ENCODE measurements at places on chromosomes 4 and X.
A peak's percentile ranks its signal among the peaks of the same experiment; 100 is the strongest.

DNA sequence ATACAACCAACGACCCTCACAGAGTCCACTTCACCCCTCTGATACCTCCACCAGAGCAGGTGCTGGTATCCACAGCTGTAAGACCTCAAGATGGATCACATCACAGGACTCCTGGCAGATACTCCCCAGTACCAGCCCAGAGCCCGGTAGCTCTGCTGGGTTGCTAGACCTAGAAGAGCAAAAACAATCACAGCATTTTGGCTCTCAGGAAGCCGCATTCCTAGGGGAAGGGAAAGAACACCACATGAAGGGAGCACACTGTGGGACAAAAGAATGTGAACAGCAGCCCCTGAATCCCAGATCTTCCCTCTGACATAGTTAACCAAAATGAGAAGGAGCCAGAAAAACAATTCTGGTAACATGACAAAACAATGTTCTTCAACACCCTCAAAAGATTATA is 303.1 kb upstream of the GRIA3 start:
- DNase-seq = no peak

GRCh38 chrX:22220941-22221340 is 51.8 kb upstream of the CBLL2 start:
- DNase-seq = no peak

DNA sequence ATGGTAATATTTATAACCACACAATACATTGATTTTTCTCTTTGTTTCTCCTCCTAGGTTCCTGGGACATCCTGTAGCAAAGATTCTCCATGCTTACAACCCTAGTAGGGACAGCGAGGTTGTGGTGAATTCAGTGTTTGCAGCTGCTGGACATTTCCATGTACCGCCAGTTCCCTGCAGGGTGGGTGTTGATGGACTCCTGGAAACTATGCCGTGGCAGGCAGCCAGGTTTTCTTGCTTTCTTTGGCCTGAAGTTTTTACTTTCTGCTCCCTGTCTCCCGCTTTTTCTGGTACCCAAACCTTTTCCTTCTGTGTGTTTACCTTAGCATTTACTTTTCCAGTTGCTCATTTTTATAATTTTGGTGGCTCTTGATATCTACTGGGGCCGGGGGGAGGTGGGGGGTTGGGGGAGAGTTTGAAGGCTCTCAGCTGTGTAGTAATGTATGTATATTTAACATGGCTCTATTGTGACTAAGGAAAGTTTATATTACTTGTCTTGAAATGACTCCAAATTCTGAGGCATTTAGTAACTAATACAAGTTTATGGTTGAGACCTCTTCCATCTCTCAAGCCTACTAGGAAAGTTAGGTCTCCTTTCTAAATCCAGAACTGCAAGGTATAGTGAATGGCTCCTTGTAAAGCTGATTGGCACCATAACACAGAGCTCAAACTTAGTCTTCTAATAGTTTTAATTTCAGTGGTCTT is 89.7 kb downstream of the TMEM131L start:
- DNase-seq = no peak

DNA sequence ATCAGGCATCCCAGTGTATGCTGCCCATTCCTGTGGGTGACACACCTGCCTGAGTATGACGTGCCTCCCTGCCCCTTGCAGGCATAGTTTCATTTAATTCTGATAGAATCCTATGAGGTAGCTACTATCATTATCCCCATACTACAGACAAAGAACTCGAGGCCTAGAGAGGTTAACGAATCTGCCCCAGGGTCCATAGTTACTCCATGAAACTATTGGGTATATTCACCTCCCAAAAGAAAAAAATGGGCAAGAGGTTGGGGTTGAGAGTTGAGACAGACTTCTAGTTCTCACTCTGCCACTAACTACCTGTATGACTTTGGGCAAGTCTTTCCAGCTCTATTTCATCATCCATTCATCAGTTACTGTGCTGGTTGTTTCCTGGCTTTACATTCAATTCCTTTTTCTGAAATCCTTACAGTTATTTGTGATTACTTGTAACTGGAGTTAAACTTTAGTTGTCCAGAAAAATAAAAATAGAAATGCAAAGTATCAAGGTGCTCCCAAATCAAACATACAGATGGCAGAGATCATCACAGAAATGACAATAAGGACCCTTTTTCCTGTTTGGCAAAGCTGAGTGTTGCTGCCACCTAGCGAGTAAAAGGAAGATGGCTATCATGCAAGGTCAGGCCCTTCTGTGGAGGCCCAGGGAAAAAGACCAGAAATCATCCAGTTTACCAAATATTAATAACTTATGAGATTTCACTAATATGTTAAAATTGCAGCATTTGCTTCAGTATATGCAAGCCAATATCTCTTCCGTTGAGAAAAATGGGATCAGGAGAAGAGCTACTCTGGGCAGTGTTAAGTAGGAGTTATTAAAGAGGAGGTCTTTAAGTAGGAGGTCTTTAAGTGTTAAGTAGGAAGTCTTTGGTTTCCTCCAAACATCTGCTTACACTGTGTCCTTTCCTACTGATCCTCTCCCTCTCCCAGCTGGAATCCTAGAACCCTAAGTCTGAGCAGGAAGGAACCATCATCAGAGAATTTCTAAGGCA is 17.1 kb upstream of the MAP7D3 start:
- DNase-seq = peak; percentile 48

DNA sequence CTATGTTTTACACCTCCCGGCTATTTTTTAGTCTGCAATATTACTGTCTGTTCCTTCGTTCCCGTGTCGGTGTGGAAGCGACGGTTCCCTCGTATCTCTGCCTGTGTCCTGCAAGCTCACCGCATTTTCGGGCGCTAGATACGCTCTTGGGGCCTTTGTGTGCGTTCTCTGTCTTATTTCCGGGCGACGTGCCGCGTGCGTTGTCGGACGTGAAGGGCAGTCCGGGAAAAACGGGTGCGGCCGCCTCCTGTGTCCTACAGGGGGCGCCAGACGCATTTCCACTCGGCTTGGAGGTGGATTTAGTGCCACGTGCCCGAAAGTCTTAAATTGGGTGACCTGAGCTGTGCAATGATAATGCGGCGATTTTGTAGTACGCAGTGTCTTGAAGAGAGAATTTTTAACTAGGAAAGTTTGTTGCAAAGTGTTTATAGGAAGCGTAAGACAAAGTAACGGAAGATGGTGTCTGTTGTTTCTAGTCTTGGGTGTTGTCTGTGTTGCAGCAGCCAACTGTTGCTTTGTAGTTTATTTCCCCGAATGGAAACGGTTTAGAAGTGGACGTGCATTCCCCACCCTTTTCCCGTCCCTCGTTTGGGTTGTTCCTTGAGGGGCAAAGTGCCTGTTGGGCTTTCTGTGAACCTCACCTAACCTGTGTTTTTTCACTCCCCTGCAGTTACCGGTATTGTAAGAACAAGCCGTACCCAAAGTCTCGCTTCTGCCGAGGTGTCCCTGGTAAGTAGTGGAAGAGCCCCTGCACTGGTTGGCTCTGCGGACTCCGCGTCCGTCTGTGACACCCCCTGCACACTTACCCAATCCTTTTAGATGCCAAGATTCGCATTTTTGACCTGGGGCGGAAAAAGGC is 720 bp downstream of the RPL10 start:
- peak; percentile 82 for DNase-seq

DNA sequence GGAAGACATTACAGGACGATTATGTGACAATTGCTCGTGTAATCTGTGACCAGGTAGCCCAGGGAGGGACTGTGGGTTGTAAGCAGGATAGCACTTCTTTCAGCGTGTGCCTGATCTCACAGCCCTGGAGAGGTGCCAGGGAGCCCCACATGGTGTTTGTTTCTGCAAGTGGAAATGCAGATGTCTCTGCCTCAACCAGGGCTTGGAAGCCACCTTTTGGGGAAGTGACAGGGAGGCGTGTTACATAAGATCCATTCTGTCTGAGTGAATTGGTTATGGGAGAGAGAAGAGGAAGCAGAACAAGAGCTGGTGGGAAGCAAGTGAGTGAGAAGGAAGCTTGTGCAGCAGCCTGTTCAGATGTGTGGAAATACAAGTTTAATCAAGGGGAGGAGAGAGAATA is 104.5 kb upstream of the GATB start:
- no peak for DNase-seq

GRCh38 chr4:8940792-8941491 is 69.3 kb upstream of the HMX1 start:
- no peak for DNase-seq

DNA sequence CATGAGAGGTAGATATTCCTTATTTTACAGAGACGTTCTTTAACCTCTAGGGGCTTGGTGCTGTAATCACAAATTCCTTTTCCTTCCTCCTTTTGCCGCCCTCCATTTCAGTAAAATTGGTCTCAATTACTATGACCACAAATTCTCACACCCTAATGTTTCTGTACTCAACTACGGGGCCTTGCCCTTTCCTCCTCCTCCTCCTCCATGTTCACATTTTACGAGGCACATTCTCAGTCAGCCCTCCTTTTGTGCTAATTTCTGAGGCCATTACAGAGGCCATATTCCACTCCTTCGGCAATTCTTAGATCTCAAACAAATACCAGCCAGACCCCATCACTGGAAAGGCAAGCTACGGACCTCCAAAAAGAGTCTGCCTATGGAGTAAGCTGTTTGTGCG is 92.1 kb downstream of the SH3KBP1 start:
- no peak for DNase-seq

DNA sequence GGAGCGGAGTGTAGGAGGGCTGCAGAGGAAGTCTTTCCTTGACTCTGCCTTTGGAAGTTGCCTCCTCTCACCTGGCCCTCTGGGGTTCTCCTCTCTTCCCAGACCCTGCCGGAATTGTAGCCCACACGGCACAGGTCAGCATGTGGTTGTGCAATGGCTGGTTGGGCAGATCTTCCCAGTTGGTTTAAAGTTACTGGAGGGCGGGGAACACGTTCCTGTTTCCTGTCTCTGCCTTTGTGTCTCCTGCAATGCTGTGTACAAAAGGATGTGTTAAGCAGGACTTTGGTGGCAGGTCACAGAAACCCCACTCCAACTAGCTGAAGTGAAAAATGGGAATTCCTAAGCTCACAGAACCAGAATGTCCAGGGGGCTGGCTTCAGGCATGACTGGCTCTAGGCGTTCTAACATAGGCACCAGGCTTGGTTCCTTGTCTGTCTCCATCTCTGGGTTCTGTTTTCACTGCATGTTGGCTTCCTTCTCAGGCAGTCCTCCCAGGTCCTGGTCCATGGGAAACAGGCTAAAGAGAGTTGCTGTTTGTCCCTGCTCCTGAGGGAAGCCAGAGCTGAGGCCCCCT is 19.9 kb downstream of the SORCS2 start:
- DNase-seq = no peak

DNA sequence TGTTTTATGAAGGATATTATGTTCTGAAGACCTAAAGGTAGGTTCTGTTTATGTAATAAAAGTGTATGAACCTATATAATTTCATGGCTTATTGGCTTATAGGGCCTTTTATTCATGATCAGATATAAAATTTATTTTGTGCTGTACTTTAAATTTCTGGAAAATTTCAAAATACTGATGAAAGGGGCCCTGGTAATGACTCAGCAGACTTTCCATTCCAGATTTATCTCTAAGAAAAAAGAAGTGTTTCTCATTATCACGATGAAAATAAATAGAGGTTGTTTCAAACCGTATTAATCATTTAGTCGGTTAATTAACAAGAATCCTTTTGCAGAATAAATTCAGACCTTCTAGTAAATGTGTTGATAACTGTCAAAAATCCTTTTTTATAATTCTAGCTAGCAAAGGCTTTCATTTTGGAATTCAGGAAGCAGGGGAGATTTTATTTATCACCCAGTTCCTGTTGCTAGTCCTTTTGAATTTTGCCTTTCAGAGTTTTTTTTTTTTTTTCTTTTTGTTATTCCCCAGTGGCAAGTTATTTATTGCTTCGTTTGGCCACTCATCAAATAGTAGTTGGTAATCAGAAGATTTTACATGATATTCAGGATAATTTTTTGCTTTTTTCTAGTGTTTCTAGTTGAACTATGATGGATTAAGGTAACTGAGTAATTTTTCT is 5.4 kb upstream of the TAPT1 start:
- no peak for DNase-seq

All from stimulated activated CD4-positive, alpha-beta T cell treated with anti-CD3 and anti-CD28 coated beads, Interleukin-2, amount 100 ng/mL, for 24 hours (primary cell).